ENCODE measurements at places on chromosomes 16 and 17.

- DNase-seq: no peak
Measured at GRCh38 chr17:30170415-30170987, 53.9 kb downstream of the NSRP1 start.

- DNase-seq: no peak
Measured at GRCh38 chr17:58081646-58082340, 1.4 kb upstream of the DYNLL2 start.

DNA sequence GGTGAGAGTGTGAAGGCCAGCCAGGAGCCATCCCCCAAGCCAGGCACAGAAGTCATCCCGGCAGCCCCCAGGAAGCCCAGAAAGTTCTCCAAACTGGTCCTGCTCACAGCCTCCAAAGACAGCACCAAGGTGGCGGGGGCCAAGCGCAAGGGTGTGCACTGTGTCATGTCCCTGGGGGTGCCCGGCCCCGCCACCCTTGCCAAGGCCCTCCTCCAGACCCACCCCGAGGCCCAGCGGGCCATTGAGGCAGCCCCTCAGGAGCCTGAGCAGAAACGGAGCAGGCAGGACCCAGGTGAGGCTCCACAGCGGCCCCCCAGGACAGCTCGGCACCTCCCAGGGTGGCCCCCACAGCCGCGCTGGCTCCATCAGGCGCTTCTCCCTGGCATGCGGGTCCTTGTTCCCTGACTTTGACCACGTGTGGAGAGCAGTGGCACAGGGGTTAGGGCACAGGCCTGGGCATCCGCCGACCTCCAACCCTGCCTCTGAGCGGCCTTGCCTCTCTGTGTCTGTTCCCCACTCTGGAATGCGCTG, 13.5 kb downstream of the FLYWCH2 start:
- DNase-seq: no peak

DNA sequence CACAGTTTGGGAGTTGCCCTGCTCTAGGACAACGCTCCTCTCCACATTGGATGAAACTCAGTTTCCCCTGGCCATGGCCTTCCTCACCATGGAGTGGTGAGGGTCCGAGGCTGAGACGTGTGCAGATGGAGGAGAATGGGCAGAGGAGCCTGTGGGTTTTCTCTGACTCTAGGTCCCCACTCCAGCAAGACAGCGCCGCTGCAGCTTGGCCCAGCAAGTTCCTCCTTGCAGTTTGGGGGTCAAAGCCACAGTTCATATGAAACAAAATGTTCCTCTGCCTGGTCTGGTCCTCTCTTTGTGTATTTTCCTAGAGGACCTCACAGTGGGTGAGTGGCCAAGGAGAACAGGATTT, 2.3 kb downstream of the C16orf54 start:
- no peak for DNase-seq

DNA sequence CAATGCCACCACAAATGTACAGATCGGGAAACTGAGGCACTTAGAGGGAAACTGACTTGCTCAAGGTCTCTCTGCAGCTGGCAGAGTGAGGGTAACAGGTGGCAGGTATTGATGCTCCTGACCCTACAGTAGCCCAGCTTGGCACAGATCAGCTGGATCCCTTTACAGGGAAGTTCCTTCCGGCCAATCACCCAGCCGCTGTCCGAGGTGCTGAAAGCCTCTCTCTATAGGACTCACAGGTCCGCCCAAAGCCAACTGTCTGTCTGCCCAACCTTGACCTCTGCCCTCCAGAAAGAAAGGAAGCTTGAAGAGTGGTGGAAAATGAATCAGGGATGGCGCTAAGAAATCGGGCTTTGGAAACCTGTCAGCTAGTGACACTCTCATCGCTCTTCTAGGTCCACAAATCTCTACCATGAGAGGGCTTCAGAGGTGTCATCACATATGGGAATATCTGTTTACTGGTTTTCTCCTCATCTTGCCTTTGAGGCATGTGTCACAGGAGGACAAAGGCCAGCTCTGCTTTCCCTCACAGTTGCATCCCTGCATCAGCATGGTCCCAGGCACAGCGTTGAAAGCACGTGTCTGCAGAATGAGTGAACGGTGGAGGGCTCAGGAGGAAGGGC, 246.2 kb downstream of the KATNIP start:
- DNase-seq: no peak

- DNase-seq: no peak
Measured at GRCh38 chr16:4693956-4694641, 737 bp downstream of the NUDT16L1 start.

GRCh38 chr16:20676268-20676825, 21.1 kb downstream of the ACSM1 start:
- no peak for DNase-seq

DNA sequence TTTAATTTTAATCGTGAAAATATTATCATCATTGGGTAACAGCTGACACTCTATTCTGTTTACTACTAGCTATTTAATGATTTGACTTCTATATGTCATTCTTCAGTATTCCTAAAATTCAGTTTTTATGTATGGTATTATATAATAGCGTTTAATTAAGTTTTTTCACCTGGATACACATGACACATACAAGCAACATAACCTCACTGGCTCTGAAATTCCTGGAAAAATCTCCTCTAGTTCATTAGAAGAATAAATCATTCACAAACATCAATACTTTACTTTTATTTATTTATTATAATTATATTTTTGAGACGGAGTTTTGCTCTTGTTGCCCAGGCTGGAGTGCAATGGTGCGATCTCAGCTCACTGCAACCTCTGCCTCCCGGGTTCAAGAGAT, 44.0 kb downstream of the AKAP10 start:
- no peak for DNase-seq

GRCh38 chr16:76235426-76235825, 41.8 kb upstream of the CNTNAP4 start:
- no peak for DNase-seq

GRCh38 chr16:78749745-78750268, 650.4 kb downstream of the WWOX start:
- DNase-seq: no peak
